ENCODE measurements at places on chromosomes 12 and 14.

- no peak for DNase-seq
Measured at GRCh38 chr14:93708311-93708734, 80.0 kb downstream of the PRIMA1 start.

DNA sequence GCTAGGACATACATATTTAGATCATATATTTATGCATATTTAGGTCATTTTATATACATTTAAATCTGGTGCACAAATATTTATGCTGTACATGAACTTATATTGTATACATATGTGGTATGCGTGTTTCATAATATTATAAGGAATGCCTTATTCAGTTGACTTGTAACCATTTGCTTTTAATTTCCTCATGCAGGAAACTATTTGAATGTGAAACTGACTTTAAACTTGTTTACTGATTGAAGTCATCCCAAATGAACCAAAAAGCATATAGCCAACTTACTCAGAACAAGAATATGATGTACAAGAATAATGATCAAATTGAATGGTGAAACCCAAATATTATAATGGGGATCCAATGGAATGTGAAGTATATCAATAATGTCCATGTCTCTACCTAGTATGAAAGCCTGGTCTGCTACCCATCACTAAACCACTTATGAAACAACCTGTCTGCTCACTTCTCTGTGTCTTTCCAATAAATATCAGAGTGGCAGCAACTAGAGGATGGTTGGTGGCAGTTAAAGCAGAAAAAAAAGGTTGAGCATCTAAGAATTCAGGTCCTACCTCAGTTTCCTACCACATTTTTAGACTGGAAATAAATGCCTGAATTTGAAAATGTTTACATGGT lies 38.3 kb downstream of the RPS6KA5 start:
- DNase-seq: no peak

GRCh38 chr12:101885912-101886561 lies 8.7 kb downstream of the DRAM1 start:
- no peak for DNase-seq

- DNase-seq: no peak
Measured at GRCh38 chr14:57364659-57365450, 25.5 kb upstream of the NAA30 start.

- no peak for DNase-seq
Measured at GRCh38 chr12:121807642-121808347, 4.0 kb downstream of the SETD1B start.

- no peak for DNase-seq
Measured at GRCh38 chr14:91723501-91723900, 8.4 kb downstream of the CATSPERB start.

DNA sequence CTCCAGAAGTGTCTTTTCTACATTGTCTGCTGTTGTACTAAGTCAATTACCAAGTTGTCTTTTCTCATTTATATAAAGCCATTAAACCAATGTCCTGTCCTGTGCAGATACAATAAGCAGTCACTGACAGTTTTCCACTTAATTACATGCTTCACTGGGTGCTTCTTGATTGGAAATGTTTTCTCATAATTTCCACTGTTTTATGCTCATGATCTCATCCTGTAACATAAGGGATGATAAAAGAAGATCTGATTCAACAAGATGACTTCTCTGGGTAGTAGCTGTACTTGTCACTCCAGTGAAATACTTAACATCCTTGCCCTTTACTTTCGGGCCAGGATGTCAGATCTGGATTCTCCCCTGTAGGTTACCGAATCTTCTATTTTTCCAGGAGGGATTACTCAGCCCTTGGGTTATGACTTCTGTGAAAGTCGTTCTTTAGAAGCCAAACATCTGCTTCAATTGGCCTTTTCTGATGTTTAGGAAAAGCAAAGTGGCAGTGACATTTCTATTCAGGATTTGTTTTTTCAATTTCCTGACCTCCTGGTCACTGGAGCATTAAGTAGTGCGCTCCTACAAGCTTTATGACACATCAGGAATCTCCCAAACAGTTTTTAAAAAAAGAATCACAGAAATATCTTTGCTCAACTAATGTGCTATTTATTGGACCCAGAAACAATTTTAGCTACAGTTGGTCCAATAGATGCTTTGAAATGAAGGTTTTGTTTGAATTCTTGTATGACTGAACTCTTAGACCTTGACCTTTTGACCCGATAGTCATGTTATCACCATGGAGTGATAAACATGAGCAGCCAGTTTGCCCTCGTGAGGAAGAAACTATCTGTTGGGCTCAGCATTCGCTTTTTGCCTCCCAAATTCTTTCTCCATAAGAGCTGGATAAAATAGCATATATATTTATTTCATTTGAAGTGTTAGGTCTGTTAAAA lies 234.5 kb upstream of the SSTR1 start:
- DNase-seq: no peak

DNA sequence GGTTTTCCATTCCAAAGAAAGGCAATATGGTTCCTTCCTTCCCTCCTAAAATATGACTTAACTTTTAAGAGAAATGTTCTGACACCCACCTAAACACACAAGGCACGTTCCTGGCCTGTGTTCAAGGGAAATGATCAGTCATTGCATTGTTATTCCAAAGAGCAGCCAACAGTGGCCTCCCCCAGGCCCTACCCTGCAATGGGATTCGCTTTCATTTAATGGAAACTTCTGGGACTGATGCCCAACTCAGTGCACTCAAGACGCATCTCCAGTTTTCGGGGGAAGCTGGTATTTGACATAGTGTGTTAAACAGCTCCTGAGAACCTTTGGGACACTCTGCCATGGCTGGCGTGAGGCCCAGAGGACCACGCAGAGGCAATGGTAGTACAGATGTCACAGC lies 65.9 kb downstream of the DDX51 start:
- DNase-seq: no peak

- no peak for DNase-seq
Measured at GRCh38 chr14:61699027-61699426, 3.7 kb downstream of the HIF1A start.

- DNase-seq: no peak
Measured at GRCh38 chr14:81638656-81639280, 105.1 kb upstream of the SEL1L start.

Measured in NCI-H460 (cell line).